ENCODE measurements at places on chromosomes 16 and 17. TPM values are rescaled to one million over a fixed set of nuclear protein-coding genes. Genes with fewer than 3 reads are reported as not detected.

GRCh38 chr16:89864527-89864820, 8.9 kb upstream of the TCF25 start:
- no peaks in the 10 kb centered on the region for H3K36me3 ChIP-seq
- H3K4me1 ChIP-seq: peaks cover 11% of the 10 kb centered on the region
- no peak overlapping the region for H3K27ac ChIP-seq

DNA sequence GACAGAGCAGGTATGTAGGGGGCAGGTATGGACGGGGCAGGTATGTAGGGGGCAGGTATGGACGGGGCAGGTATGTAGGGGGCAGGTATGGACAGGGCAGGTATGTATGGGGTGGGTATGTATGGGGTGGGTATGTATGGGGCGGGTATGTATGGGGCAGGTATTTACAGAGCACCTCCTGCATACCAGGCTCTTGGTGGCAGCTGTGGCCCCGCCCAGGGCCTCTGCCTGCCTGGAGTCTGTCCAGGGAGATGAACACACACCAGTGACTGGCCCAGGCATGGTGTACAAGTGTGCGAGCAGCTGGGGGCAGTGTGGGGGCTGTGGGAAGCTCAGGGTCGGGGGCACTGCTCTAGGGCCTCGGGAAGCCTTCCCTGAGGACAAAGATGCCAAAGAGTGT, 4.4 kb downstream of the RPL3L start:
- peak; percentile 28 for DNase-seq
- H3K4me3 ChIP-seq: no peak overlapping the region
- H3K36me3 ChIP-seq: no peaks in the 10 kb centered on the region
- no peaks in the 10 kb centered on the region for H3K4me1 ChIP-seq

- no peaks in the 10 kb centered on the region for H3K36me3 ChIP-seq
- H3K4me1 ChIP-seq: no peaks in the 10 kb centered on the region
- H3K4me3 ChIP-seq: no peak overlapping the region
Measured at GRCh38 chr16:89034971-89035668, 58.1 kb upstream of the CBFA2T3 start.

- H3K27ac ChIP-seq: no peak overlapping the region
- peaks cover 8% of the 10 kb centered on the region for H3K4me1 ChIP-seq
- H3K4me3 ChIP-seq: no peak overlapping the region
- DNase-seq: no peak
- H3K27me3 ChIP-seq: no peaks in the 10 kb centered on the region
Measured at GRCh38 chr17:80770881-80771611, 220.6 kb upstream of the CHMP6 start.

DNA sequence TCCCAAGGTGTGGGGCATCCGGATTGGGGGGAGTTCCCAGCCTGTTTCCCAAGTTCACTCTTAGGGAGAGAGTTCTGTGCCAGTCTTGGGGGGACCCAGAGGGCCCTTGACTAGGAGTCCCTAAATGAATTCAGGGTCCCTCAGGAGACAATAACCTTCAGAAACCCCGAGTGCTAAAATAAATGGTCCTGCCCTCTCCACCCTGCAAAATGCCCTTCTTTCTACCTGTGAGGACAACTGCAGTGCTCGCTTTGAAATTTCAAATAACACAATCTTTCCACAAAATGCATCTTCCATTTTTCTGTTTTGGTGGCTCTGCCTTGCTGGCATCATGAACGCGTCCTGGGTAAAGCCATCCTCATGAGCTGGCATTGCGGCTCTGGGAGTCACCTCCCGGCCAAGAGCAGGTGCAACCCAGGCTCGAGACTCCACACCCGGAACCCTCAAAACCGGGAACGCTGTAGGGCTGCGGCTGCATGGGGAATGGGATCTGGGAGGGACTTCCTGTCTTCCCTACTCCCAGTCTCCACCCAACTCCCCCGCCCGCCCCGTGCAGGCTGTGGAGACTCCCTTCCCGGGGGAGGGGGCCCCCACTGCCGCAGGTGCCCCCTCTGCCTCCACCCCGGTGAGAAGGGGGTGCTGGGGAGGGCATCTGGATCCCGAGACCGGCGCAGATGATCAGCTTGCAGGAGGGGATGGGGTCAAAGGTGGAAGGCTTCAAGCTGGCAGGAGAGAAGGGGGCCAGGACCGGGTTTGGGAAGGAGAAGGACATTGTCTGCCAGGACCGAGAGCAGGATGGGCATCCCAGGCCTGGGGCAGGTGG, at the start of gene ZNF205:
Gene ZNF205 (plus strand): TSS at position 529 of the 823 bp plus-strand sequence. CDS start 845 bp downstream, outside the sequence.
- H3K4me1 ChIP-seq: peaks cover 4% of the 10 kb centered on the region
- peak; percentile 76 for DNase-seq
- no peaks in the 10 kb centered on the region for H3K27me3 ChIP-seq
- peak within 1 kb of the TSS; percentile 99 for H3K4me3 ChIP-seq

DNA sequence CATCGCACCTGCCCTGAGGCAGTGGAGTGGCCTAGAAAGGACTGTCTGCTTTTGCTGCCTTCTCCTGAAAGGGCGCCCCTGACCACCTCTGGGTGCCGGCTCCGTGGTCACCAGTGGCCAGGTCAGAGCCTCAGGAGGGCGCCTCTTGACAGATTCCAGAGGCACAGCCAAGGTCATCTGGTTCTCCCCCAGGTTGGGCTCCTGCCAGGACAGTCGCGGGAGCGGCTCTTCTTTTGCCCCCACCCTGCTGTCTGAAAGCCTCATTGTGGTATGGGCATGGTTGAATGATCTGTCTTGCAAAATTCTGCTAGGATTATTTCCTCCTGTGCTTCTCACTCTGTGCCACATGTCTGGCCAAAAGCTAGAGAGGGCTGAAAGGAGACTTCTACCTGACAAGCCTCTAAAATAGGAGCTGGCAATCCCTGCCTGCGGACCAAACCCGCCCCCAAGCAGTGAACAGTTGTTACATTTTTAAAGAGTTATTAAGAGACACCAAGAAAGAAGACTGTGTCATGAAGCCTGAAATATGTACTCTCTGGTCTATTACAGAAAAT, 82.8 kb downstream of the SNX29 start:
- peaks cover 45% of the 10 kb centered on the region for H3K4me1 ChIP-seq
- no peak overlapping the region for H3K4me3 ChIP-seq
- no peak overlapping the region for H3K27ac ChIP-seq
- H3K36me3 ChIP-seq: no peaks in the 10 kb centered on the region
- no peak for DNase-seq

- H3K4me1 ChIP-seq: no peaks in the 10 kb centered on the region
- peaks cover 16% of the 10 kb centered on the region for H3K36me3 ChIP-seq
- H3K4me3 ChIP-seq: no peak overlapping the region
Measured at GRCh38 chr17:789160-789840, 7.1 kb downstream of the MRM3 start.

DNA sequence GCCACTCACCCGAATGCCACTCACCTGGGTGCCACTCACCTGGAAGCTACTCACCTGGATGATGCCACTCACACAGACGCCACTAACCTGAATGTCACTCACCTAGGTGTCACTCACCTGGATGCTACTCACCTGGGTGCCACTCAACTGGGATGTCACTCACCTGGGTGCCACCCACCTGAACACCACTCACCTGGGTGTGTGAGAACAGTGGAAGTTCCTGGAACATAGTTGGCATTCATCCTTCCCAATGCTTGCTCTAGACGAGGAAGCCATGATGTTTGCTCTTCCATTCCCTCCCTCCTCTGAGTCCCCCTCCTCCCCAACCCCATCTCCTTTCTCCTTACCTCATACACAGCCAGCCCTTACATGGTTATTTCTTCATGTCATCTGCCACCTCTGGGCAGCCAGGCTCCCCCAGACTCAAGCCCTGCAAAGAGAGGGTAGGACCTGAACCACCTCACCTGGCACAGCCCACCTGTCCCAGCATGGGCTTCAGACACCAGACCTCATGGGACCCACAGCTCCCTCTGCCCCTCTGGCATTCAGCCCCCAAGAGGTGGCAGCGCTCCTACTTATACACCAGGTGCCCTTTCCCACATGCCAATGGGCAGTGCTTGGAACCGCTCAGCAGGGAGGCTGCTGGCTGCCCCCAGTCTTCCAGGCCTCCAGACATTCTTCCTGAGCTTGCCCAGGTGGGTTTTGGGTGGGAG, 171.8 kb upstream of the FOXF1 start:
- no peak overlapping the region for H3K27ac ChIP-seq
- H3K4me1 ChIP-seq: peaks cover 9% of the 10 kb centered on the region
- H3K27me3 ChIP-seq: peaks cover 10% of the 10 kb centered on the region
- DNase-seq: peak; percentile 36
- no peaks in the 10 kb centered on the region for H3K36me3 ChIP-seq

DNA sequence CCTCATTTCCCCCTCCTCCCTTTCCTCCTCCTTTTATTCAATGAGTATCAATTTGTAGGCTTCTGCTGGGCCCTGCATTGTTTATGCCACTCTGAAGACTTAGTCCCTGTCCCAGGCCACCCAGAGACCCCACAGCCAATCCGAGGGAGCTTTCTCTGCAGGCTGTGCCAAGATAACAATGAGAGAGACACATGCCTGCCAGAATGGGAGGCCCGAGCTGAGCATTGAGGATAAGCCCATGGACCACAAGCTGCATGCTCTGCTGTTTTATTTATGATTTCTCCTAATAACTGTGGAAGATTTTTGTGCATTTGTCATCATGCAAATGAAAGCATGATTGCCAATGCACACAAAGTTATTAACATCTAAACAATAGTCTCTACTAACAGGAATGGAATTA, 3.0 kb downstream of the RCVRN start:
- no peaks in the 10 kb centered on the region for H3K27me3 ChIP-seq
- H3K4me1 ChIP-seq: peaks cover 19% of the 10 kb centered on the region
- H3K27ac ChIP-seq: no peak overlapping the region

DNA sequence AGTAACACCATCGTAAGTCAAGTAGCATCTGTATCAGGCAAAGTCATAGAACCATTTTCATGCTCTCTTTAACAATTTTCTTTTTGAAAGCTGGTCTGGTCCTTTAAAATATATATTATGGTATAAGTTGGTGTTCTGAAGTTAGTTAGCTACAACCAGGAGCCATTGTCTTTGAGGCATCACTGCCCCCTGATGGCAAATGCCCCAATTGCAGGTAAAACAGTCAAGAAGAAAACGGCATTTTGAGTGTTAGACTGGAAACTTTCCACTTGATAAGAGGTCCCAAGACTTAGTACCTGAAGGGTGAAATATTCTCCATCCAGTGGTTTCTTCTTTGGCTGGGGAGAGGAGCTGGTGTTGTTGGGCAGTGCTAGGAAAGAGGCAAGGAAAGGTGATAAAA, 14.1 kb downstream of the TP53 start:
- peaks cover 11% of the 10 kb centered on the region for H3K36me3 ChIP-seq
- H3K4me3 ChIP-seq: no peak overlapping the region
- no peak overlapping the region for H3K27ac ChIP-seq
- H3K27me3 ChIP-seq: no peaks in the 10 kb centered on the region
- DNase-seq: no peak

- H3K27ac ChIP-seq: no peak overlapping the region
- H3K36me3 ChIP-seq: no peaks in the 10 kb centered on the region
- H3K4me3 ChIP-seq: no peak overlapping the region
- H3K4me1 ChIP-seq: peaks cover 13% of the 10 kb centered on the region
- H3K27me3 ChIP-seq: 0 out of 2 replicates have a peak, but pooled peaks cover 13% of the 10 kb centered on the region
- DNase-seq: no peak
Measured at GRCh38 chr17:43754947-43755346, 3.6 kb downstream of the SOST start.

- no peak overlapping the region for H3K4me3 ChIP-seq
- H3K27ac ChIP-seq: no peak overlapping the region
- peaks cover 3% of the 10 kb centered on the region for H3K4me1 ChIP-seq
- peaks cover under 1% of the 10 kb centered on the region for H3K36me3 ChIP-seq
- H3K27me3 ChIP-seq: no peaks in the 10 kb centered on the region
Measured at GRCh38 chr16:57763285-57764005, 27.9 kb downstream of the KATNB1 start.

DNA sequence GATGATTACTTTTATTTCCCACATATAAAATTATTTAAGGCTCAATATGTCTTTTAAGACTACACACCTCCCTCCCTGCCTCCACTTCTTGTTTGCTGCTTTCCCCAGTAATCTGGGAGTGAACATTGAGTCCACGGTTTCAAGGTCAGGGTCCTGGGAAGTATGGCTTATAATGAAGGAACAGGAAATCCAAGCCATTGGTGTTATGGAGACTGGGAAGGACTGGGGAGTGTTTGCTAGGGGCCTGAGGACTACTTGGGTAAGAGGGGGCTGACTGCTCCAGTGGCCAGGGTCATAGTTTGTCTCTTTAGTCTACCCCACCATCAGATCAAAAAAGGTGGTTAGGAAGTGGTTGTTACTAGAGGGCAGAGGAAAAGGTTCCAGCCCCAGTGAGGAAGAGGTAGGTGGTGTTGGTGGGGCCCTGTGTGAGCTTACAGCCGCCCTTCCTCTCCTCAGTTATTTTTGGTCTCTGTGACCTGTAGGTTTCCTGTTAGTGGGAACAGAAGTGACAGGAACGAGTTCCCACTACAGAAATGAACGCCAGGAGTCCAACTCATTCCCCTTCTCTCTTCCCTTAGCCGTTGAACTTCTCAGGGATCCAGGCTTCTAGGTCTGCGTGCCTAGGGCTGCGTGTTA, 742 bp upstream of the SLC16A13 start:
- peak overlapping the region; percentile 78 for H3K4me3 ChIP-seq
- no peaks in the 10 kb centered on the region for H3K36me3 ChIP-seq
- no peak for DNase-seq
- H3K27me3 ChIP-seq: no peaks in the 10 kb centered on the region
- 0 out of 2 replicates have a peak, but pooled peaks cover 7% of the 10 kb centered on the region for H3K4me1 ChIP-seq
- H3K27ac ChIP-seq: peak overlapping the region; percentile 46

DNA sequence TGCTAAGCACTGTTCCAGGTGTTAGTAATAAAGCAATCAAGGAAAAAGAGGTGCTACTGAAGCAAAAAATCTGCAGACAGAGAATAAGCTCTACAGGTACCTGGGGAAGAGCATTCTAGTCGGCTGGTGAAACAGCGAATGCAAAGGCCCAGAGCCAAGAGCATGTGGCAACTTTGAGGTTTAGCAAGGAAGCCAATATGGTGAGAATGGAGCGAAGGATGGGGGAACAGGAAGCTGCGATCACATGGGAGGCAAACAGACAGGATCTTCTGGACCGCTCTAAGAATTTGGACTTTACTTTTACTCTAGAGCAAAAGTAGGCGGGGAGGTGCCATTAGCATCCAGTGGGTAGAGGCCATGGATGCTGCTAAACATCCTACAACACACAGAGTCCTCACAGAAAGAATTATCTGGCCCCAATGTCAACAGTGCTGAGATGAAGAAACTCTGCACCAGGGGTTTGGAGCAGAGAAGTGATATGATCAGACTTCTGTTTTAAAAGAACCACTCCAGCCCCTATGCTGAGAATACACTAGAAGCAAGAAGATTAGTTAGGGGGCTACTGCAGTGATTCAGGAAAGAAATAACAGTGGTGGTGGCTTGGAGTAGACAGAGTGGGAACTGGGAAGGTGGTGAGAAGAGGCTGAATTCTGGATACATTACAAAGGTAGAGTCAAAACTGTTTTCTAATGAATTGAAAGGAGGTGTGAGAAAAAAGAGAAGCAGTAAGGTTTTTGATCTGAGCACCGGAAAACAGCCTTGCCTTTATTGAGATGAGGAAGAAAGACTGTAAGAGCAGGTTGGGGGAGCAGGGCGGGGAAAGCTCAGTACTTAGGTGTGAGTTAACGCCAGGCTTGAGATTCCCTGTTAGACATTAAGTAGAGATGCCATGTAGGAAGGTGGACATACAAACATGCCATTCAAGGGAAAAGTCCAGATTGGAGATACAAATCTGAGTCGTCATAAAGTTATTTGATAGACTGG, 11.0 kb downstream of the EFTUD2 start:
- H3K27me3 ChIP-seq: no peaks in the 10 kb centered on the region
- H3K4me1 ChIP-seq: no peaks in the 10 kb centered on the region
- H3K27ac ChIP-seq: no peak overlapping the region
- no peak for DNase-seq

Gene EVPL
- polyA plus RNA-seq: not detected

Gene NECAB2
- polyA plus RNA-seq: 1.2 TPM

Gene CBX2
- polyA plus RNA-seq: 0.13 TPM

Gene PRKCA
- 17.3 TPM for polyA plus RNA-seq

Gene RNU2-1
- 3.7 TPM for polyA plus RNA-seq

Gene NGFR
- polyA plus RNA-seq: 0.81 TPM

Gene CA4
- not detected for polyA plus RNA-seq

Gene GP1BA
- not detected for polyA plus RNA-seq

Gene TM4SF5
- polyA plus RNA-seq: not detected

Gene DPEP1
- polyA plus RNA-seq: not detected

All from GM23248 (cell line).